ENCODE measurements at places on chromosomes 12 and 14.

DNA sequence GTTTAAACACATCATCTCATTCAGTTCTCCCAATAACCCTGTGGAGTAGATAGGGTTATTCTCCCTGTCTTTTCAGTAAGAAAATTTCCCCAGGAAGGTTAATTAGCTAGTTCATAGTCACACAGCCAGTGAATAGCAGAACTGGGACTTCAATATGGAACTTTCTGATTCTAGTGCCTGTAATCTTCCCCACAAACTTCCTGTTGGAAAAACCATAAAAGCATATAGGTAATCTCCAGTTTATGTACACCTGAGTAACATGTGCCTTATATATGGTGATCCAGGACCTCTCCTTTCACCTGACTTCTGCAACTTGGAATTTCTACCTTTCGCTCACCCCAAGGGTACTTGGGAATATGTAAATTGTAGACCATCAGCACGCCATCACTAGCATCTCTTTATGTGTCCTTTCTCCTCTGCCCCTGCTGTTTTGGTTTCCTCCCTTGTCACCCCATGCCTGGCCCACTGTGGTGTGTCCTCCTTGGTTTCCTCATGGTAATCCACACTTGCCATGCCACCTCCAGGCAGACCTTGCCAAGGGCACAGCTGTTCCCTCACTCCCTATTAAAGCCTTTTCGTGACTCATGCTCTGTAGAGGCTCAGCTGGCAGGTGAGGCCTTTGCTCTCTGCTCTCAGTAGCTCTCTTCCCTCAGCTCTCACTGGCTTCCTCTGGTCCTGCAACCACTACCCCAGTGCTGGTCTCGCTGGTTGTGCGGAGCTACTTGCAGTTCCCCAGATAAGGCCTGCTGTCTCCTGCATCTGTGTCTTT, 16.7 kb downstream of the TBC1D30 start:
- no peak for DNase-seq

- no peak for DNase-seq
These were observed 141.8 kb downstream of the VRK1 start for GRCh38 chr14:96938946-96939345.

GRCh38 chr14:67574156-67574555, 25.9 kb downstream of the PIGH start:
- no peak for DNase-seq

- DNase-seq = no peak
These were observed 2.7 kb downstream of the TMTC3 start for GRCh38 chr12:88144546-88145468.

DNA sequence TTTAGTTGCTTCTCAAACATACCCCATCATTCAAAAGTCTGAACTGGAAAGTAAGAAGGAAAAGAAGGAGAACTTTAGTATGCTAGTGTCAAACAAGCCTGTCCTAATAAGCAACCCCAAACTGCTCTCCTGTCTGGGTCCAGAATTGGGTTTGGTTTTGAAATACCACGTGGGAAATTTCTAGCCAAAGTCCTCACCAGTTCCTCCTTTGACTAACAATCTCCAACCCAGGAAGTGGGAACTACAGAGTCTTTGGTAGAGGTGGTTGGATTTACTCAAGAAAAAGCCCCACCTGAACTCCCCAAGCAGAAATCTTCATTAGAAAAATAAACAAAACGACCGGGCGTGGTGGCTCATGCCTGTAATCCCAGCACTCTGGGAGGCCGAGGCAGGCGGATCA, 17.4 kb upstream of the EIF4B start:
- DNase-seq = no peak

GRCh38 chr14:69615496-69616407, 4.4 kb downstream of the SUSD6 start:
- no peak for DNase-seq

- no peak for DNase-seq
These were observed 291.1 kb upstream of the TBX3 start for GRCh38 chr12:114974826-114975639.

DNA sequence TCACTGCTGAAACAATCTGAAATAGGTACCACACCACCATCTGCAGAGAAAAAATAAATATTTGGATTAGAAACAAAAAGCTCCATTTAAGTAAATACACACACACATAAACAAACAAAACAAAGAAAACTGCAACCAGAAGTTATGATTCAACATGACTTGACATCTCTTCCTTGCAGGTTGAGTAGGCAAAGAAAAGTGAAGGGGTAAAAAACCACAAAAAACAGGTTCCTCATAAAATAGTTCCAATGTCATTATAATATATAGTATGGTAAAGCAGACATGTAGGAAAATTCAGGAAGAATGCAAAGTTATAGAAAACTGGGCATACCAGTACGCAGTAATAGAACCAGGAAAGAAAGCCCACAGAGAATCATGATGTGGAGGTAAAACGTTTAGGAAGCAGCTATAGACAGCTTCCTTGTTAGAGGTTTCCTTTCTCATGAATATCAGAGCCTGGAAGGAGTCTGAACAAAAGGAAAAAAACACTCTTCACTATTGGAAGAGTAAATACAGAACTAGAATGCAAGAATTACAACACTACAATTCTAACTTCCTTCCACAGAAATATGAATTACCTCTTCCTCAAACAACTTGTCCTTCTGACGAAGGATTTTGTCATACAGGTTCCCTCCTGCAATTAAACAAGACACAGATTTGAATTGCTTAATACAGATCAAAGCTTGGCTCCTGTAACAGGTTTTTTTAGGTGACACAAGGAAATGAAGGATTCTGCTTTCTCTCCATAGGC, 6.1 kb downstream of the NEK9 start:
- no peak for DNase-seq

DNA sequence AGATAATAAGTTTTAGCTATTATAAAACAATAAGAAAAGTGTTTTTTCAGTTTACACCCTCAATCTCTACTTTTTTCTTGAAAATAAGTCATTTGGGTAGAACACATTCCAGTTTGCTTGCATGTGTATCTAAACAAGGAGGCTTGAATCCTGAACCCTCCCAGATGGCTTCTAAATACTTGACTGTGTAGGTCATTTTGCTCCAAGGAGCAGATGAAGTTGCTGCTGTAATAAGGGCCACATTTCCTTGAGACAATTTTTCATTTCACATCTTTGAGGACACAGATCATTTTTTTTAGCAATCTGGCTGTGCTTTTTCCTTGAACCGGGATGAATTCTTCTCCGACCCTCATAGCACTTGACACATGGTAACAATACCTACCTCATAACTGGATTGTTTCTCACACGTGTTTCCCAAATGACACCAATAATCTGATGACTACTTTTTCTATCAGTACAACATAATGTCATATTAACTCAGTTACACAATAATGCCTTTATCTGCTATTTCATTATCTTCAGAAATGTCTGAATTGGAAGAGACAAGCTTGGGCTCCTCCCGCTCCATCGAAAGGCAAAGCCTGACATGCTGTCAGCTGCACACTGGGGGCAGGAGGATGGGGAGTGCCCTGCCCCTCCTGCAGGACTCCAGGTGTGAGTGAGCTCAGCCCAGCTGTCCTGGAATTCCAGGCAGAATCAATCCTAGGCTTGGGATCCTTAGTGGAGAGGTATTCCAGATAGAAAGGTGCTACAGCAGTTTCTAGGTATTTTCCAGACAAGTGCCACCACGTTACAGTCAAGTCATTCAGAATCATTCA, 30.9 kb downstream of the GPHB5 start:
- DNase-seq = no peak

- no peak for DNase-seq
These were observed 251.1 kb downstream of the BCAT1 start for GRCh38 chr12:24697769-24698168.

DNA sequence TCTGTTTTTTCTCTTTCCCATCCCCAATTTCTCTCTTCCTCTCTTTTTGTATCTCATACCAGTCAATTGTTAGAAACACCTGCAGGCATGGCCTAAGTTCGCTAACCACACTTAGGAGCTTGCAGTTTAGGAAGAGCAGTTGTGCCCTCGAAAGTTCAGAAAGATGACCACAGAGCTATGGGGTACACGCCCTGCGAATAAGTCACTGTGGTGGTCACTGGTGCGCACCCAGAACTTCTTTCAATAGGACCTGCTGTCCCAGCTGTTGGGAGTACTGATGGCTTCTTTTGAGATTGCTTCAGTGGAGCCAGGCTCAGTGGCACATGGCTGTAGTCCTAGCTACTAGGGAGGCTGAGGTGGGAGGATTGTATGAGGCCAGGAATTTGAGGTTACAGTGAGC, 362.8 kb upstream of the TMTC1 start:
- DNase-seq = no peak

GRCh38 chr12:47383942-47384341, 304.2 kb upstream of the AMIGO2 start:
- no peak for DNase-seq

DNA sequence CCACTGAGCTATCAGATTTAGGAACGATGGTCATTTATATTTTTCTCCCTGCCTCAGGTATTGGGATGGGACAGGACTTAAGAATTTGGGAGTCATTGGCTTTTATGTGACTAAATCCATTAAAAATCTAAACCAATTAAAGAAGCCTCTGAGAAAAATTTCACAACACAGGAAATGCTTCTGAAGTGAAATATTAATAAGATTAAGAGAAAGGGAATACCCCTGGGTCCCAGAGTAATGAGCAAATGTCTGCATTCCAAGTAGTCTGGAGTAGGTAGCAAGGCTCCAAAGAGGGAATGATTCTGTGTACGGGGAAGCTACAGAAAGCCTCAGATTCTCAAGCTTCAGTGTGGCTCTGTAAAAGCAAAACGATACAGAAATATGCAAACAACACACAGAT, 707 bp upstream of the MED6 start:
- DNase-seq = no peak

DNA sequence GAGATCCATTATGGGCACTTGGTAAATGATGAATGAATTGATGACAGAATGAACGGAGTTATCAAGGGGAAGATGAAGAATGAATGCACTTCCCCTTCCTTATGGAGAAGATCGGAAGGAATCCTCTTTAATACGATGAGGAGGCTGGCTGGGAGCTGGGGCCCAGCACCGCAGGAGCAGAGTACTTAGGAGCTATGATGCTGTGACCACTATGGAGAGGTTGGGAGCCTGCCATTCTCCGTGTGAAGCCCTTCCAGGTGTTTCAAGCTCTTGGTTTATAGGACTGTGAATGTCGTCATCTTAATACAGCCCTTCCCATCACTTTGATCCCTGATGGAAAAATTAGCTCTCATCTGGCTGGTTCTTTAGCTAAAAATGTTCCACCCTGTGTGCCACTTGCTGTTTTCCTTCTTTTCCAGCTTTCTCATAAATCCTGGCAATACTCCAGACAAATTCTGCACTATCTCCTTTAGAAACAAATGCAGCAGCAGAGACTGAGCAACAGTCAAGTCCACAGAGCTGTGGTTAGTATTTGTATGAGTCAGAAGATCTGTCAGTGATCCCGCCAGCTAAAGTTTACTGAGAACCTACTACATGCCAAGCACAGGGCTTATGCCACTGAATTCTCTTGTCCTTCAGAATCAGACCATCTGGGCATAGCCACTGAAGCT, 263.1 kb upstream of the CRY1 start:
- no peak for DNase-seq

- no peak for DNase-seq
These were observed at the start of gene FLRT2 for GRCh38 chr14:85529803-85530574. Gene FLRT2 (plus strand): TSS chr14:85530144. CDS start chr14:85621515, 91,371 bp downstream.

DNA sequence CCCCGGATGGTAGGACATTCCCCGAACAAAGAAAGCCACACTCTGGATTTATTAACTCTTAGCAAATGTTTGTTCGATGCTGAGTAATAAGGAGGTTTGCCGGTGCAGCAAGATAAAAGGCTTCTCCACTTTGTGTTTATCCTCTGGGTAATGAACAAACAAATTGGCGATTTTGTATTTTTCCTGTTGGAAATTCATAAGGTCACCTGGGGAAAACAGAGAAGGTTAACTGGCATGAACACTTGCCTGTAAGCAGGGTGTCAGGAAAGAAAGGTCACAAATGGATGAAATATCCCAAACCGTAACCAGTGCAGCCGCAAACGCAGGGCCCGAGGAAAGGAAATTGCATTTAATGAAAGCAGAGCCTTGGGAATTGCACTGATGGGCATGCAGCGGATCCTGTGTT, 132.8 kb downstream of the RMST start:
- DNase-seq = no peak

DNA sequence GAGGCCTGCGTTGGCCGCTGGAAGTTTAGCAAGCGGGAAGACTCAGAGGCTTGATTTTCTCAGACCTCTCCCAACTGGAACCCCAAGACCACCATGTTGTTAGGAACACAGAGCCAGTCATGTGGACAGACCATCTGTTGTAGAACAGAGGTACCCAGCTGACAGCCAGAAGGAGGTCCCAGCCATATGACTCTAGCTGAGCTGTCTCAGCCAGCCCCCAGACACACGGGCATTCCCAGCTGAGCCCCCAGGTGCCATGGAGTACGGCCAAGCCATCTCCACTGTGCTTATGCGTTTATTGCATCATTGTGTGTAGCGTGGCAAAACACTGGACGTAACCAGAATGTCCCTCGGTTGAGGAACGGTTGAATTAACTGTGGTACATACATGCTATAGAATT, 421.9 kb downstream of the TMEM132D start:
- DNase-seq = no peak

- DNase-seq = no peak
These were observed 17.6 kb downstream of the SSPN start for GRCh38 chr12:26212988-26213387.

GRCh38 chr12:56408799-56409417, 40.3 kb downstream of the TIMELESS start:
- no peak for DNase-seq

Measured in stimulated activated CD4-positive, alpha-beta T cell treated with anti-CD3 and anti-CD28 coated beads, Interleukin-4, amount 100 ng/mL, for 4 hours (primary cell).